ENCODE measurements at places on chromosomes 13 and 19.
A peak's percentile ranks its signal among the peaks of the same experiment; 100 is the strongest.

DNA sequence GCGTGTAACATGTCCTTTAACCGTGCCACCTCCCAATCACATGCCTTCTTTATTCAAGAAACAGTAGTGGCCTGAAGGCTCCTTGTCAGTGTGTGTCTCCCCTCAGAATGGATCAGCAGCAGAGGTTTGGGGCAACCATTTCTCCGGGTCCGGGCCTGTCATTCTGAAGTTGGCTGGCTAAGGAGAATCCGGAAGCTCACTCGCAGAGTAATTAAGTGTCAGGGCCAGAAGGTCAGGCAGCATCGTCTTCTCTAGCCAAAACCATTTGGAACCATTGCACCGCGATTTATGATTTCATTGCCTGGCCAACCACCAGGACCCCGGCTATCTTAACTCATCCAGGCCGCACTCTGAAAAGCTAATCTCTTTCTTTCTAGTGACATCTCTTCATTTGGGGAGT lies 550.8 kb downstream of the EFNB2 start:
- no peak for DNase-seq

DNA sequence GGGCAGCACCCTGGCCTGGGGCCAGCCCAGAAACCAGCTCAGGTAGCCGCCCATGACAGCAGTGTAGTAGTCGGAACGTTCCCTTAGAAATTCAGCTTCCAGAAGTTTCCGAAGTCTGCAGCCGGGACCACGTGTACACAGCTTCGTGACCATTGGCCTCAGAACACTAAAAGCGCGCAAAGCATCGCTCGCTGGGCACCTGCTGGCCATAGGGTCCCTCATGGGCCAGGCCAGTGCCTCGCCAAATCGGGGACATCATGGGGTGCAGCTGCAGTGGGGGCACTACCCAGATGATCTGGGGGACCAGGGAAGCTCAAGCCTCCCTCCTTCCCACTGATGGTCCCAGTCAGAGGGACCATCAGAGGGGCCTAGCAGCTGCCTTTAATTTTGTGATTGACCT lies 384.5 kb downstream of the MTUS2 start:
- no peak for DNase-seq

GRCh38 chr13:89748716-89749115 lies 1598.8 kb upstream of the MIR17HG start:
- no peak for DNase-seq

DNA sequence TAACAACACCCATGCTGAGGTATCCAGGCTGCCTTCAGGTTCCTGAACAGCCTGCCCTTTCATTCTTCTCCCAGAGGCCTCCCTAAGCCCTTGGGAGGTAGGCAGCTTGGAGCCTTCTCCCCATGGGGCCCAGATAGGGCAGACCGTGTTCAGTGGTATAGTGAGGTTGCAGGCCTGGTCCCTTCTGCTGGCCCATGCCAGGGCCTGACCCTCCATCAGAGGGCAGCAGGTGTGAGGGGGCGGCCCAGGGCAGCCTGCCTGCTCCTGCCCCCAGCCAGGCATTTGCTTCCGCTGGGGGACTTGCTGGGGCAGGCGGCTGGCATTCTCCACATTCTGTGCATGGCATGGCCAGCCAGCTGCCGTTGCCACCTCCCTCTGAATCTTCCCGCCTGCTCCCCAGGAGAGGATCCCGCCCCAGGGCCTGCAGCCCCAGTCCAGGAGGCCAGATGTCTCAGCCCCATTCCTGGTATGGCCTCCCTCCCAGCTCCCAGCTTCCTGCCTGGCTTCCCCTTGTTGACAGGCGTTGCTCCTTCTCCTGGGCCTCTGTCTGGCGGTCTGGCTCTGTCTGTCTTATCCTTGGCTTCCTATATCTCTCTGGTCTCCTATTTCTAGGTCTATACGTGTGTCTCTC lies 8.9 kb downstream of the CIC start:
- DNase-seq: peak; percentile 25

DNA sequence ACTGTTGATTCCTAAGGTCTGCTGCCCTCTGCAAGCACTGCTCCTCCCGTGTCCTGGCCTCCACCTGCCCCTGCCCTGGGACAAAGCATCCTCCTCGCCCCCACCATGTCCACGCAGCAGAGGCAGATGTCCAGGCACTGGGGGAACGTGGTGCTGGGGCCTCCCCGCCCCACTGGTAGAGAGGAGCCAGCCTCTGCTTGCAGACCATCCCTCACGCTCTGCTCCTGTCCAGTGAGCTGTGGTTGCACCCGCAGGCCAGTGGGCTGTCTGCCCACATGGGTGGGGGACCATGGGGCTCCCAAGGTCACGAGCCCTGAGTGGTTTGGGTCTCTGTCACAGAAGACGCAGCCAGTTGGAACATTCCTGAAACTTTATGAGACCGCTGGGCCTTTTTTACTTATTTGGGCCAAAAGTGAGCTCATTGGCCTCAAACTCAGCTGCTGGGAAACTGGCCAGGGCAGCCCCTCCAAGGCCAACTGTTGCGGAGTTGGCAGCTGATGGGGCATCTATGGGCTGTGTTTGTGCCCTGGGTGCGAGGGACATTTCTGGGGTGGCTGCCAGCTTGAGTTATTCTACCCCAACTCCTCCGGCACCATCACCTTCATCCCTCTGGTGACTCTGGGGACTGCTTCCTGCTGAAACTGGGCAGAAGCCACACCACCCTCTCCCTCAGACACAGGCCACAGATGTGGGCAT lies 64.8 kb upstream of the F7 start:
- no peak for DNase-seq

DNA sequence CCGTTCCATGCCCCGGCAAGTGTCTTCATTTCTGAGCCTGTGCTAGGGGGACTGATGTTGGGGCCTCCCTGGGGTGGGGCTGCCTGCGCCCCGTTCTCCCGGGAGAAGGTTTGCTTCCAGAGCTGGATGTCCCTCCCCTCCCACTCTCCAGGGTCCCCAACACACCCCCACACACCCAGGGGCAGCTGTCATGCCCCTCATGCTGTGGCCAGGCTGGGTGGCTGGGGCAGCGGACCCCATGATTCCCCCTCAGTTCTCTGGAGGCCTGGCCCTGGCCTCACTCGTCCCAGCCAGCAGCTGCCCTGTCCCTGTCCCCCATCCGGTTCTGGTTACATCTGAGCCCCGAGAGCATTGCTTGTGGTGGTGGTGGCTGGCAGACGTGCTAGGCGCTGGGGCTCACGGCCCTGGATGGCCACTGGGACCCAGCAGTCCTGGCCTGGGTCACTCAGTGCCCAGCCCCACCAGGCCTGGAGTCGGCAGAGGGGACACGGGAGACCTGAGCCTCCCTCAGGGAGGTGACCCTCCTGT lies 184.8 kb downstream of the KDM4B start:
- no peak for DNase-seq

DNA sequence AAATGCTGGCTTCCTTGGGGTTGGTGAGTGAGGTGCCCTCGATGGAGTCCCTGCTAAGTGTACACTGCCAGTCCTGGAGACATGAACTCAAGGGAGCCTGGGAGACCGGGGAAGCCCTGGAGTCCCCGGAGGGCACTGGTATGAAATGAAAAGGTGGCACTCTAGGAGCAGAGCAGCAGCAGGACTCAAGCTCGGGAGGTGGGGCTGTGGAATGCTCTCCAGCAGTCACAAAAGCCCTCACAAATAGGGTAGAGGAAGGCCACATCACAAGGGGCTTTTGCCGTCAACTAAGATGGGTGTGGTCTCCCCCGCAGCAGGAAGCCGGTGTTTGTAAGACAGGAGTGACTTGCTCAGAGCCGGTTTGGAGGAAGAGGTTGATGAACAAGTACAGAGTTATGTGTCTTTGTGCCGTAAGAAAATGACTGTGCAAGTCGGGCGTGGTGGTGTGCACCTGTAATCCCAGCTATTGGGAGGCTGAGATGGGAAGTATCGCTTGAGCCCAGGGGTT lies 19.3 kb downstream of the CCNE1 start:
- DNase-seq: no peak

- DNase-seq: no peak
These were observed 23.3 kb upstream of the RBM26 start for GRCh38 chr13:79429309-79429708.

GRCh38 chr13:73924607-73925006 lies 209.6 kb downstream of the KLF12 start:
- no peak for DNase-seq

GRCh38 chr19:34365463-34366401 lies 736 bp downstream of the GPI start:
- DNase-seq: peak; percentile 52

GRCh38 chr19:31334849-31335624 lies 14.2 kb downstream of the TSHZ3 start:
- DNase-seq: no peak

- DNase-seq: no peak
These were observed 256.6 kb downstream of the ABCC4 start for GRCh38 chr13:95044452-95045205.

DNA sequence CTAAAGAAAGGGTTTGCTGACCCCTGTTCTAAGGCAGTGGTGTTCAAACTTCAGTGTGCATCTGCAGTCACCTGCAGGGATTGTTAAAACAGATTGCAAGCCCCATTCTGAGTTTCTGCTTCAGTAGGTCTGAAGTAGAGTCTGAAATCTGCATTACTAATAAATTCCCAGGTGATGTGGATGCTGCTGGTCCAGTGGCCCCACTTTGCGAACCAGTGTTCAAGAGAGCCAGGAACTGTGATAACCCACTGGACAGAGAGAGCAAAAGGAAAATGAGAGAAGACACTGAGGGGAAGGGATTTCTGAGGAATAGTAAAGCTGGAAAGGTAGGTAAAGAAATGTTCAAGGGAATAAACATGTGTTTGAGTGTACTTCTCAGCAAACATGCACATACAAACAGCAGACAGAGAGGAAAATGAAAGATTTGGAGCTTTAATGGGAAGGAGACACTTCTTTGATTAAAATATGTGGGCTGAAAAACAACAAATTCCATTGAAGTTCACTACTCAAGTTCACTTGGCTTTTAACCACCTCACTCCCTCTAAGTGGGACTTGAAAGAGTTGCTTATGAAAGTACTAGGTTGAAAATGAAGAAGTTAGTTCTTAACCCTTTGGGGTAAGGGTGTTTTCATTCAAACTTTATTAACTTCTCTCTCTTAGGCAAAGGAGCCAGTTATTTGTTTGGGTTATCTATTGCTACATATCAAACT lies 26.4 kb upstream of the FAM216B start:
- no peak for DNase-seq

- no peak for DNase-seq
These were observed 17.4 kb downstream of the ZC3H4 start for GRCh38 chr19:47096100-47096704.

- DNase-seq: no peak
These were observed 35.5 kb downstream of the PAK4 start for GRCh38 chr19:39160889-39161672.

DNA sequence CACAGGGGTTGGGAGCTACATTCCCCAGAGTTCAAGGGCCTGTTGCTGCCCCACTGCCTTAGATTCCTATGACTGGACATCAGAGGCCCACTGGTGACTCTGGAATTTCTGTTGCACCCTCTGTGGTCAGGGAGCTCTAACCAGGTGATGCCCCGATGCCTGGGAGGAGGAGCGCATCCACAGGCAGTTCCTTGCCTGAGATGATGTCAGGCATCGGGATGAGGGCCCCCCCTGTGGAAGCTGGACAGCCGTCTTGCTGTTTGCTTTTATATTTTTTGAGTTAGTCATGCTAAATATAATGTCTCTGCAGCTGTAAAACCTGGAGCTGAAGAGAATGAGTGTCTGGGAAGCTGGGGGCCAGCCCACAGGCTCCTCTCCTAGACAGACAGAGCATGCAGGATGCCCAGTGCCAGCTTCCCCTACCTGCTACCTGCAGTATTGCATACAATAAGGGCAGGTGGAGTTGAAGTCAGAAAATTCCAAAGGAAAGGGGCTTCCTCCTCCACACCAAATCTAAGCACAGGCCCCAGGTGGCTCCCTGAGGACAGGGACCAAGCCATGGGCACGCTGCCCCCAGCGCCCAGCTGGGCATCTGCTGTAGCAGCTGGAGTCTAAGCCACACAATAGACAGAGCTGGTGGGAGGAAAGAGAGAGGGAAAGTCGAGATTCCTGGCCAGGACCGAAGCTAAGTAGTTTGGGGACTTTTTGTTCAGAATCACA lies 16.2 kb downstream of the COL4A2 start:
- no peak for DNase-seq

DNA sequence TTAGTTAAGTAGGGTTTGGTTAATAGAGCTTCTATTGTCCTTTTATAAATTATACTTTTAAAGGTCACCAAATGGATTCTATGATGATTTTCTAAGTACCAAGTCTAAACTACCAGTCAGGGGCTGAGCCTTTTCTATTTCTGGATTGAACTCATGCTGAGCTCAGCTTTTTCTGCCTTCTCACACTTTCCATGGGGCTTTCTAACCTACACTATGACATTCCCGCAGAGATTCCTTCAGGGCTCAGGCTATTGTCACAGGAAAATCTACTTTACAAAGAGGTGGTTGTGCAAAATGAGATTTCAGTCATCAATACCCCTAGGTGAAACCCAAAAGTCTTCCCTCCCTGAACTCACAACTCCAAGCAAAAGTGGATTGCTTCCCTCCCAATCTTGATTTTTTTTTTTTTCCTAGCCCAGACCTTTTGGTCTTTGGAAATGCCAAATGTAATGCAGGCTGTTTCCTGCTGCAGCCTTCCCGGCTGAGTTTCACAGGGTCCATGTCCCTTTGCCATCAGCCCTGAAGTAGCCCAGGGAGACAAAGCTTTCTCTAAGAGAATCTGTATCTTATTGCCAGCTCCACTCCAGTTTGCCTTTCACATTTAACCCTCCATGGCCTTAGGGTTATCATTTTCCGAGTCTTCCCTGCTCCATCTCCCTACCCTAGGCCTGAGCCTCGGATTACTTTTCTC lies 13.6 kb downstream of the C13orf42 start:
- DNase-seq: no peak

- no peak for DNase-seq
These were observed 33.0 kb downstream of the SERP2 start for GRCh38 chr13:44406617-44407016.

- DNase-seq: no peak
These were observed 1.9 kb upstream of the SH2D3A start for GRCh38 chr19:6769006-6769619.

GRCh38 chr13:112799394-112799793 lies 109.6 kb downstream of the ATP11A start:
- DNase-seq: no peak

DNA sequence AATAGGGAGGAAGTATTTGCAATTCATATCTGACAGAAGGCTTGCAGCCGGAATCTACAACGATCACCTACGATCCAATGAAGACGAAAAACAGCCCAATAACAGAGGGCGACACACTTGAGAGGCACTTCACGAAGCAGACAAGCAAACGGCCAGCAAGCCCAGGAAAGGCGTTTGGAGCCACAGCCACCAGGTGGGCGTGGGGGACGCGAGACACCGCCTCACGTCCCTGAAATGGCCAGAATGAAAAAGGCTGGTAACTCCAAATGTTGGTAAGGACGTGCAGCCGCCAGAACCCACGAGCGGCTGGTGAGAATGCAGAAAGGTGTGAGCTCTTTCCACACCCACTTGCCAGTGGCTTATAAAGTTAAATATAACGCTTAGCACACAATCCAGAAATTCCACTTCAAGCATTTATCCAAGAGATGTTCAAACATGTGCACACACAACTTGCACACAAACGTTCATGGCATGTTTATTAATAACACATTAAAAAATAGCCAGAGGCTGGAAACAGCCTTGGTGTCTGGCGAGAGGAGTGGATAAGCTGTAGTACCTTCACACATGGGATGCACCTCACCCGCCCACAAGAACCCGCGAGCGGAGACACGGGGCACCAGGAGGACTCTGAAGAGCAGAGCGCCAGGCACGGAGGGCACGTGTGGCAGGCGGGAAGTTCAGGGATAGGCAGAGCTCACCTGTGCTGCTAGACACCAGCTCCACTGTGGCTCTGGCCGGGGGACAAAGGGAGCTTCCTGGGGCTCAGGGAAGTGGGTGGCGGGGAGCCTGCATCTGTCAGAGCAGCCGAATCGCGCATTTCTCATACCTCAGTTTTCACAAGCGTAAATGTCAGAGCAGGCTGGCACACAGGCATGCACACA lies 89.3 kb downstream of the SPACA7 start:
- no peak for DNase-seq
